Glutamatergic neuron (in vitro differentiated cells): ENCODE measurements at places on chromosomes 1 and 21. TPM values are rescaled to one million over a fixed set of nuclear protein-coding genes. Genes with fewer than 3 reads are reported as not detected.
A peak's percentile ranks its signal among the peaks of the same experiment; 100 is the strongest.

TRIM58 gene
- total RNA-seq: 5.2 TPM

SAMD11 gene
- total RNA-seq: 46.2 TPM

CLCNKA gene
- total RNA-seq: 0.34 TPM

DNA sequence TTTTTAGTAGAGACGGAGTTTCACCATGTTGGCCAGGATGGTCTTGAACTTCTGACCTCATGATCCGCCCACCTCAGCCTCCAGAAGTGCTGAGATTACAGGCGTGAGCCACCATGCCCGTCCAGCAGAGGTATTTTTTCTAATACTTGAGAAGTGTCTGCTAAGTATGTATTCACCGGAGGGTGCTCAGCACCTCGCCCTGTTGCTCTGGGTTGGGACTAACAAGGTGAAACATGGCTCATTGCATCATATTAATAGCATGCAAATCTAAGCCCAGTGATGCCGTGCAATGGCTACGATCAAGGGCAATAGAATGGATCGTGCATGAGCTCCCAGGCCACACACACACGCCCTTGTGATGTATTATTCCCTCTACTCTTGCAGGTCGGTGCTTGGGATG lies 68.7 kb downstream of the PDE9A start:
- no peak for DNase-seq

DNALI1 gene
- 12.2 TPM for total RNA-seq

DNA sequence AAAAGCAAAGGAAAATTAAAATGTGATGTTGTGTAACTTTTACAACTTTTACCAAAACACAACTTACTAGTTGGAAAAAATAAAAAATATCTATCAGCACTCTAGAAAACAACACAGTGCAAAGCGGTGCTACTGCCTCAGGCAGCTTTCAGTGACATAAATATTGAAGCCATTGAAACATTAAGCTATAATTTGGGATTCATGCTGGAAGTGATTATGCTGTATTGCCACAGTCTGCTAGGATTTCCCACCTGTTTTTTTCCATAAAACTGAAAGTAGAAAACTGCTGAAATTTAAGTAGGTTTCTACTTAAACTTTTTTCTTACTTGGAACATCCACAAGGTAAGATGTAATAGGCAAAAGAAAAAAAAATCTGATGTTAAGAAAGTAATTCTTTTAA lies 674.4 kb downstream of the KCNT2 start:
- DNase-seq: no peak

DNA sequence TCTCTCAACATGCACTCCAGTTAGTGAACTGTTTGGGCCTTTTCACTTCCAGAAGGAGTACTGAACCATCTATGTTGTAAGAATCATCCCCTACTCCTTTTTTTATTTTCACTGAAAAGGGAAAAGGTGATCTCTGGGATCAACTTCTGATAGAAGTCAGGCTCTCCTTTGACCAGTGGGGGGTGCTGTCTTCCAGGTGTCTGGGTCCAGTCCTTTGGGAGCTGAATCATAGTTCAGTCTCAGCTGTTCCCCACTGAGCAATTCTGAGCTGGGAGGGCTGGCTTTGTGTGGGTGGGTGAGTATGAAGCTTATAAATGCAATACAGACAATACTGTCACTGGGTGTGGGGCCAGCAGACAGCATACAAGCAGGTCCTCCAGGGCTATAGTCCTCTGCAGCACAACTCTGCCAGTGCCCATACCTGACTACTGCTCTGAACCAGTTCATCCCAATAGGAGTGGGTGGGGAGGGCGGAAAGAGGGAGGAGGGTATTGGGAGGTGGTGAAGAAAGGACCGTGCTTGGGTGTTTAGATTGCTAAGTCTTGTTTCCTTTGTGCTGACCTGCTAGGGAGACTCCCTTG lies 12.5 kb upstream of the SARS1 start:
- DNase-seq: peak; percentile 37

GRCh38 chr1:146012703-146013558 lies 8.6 kb downstream of the HJV start:
- no peak for DNase-seq
